ENCODE measurements at places on chromosomes 5 and 9. TPM values are rescaled to one million over a fixed set of nuclear protein-coding genes. Genes with fewer than 3 reads are reported as not detected.

- DNase-seq: no peak
Observed at GRCh38 chr5:135391869-135392255, 7.2 kb downstream of the MACROH2A1 start.

Gene SOX30
- total RNA-seq: not detected

GRCh38 chr5:171640480-171640879, 145.1 kb upstream of the SMIM23 start:
- DNase-seq: no peak

GRCh38 chr9:124624735-124624992, 117.5 kb upstream of the NR5A1 start:
- DNase-seq: no peak

DNA sequence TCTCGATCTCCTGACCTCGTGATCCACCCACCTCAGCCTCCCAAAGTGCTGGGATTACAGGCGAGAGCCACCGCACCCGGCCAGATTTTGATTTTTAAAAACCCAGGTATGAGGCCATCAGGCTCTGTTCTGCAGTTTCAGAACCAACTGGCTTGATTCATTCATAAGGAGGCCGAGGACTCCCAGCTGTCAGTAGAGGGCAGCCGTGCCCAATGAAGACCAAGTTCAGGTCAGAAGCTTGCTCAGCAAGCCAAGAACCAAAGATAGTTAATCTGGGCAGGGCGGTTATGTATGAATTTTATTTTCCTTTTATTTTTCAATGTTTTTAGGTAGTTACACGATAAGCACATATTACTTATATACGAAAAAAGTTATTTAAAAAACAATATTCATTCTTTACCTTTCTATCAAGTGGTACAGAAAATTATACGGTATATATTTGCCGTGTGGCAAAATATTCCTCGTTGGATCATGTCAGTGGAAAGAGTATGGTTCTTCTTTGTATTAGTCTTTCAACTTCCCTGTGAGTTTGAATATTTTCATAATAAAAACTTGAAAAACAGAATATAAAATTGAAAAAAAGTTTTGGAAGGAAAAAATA, 18.0 kb downstream of the MGAT1 start:
- DNase-seq: peak; percentile 45

Gene PAPPA
- 1.2 TPM for total RNA-seq

GRCh38 chr5:568809-569208, 43.3 kb upstream of the CEP72 start:
- DNase-seq: no peak
